ENCODE measurements at places on chromosomes 4 and X.

DNA sequence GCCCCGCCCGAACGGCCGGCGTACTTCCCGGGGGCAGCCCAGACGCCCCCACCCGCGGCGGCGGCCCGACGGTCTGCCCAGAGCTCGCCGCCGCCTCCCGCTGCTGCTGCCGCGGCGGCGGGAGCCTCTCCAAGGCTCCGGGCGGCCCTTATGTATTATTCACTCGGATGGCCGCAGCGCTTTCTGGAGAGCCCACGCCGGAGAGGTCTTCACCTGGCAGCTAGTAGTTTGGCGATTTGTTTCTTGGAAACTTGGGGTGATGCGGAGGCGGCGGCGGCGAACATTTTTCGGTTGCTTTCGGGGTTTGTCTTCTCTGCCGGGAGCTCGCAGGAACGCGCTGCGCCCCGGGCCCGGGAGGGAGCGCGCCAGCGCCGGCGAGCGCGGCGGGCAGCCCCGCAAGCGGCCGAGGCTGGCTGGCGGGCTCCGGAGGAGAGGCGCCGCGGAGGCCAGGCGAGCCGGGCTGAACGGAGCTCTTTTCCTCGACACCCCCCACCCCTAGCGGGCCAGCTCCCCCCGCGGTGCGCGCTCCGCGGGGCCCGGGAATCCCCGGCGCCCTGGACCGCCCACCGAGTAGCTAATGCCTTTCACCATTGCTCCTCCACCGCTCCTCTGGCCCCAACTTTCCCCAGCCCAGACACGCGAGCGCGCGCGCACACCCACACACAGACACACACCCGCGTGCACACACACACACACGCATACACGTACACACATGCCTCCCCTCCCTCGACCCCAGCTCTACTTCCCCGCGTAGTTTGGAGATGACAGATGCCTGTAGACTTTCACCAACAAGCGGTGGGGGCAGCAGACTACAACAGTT, 113.5 kb downstream of the DHX15 start:
- ATAC-seq = peak; percentile 49

DNA sequence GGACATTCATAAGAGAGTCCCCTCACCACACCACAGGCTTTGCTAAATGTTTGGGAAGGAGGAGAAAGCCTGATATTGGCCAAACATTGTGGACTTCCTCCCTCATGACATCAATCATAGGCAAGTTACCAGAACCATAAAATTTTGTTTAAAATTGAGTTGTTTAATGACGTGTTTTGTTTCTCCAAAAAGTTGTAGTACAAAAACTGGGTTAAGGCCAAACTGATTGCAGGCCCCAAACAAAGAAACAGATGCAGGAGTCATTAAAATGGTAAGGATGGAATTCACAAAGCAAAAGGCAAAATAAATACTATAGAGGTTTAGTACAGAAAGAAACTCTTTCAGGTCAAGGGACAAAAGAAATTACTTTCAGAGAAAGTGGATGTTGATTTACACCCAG, 3.9 kb upstream of the ODAM start:
- no peak for ATAC-seq

GRCh38 chr4:70589785-70590184, 2.3 kb upstream of the AMBN start:
- ATAC-seq = peak; percentile 92

- ATAC-seq = no peak
These were observed 101.1 kb downstream of the ENOX2 start for GRCh38 chrX:130801901-130802300.

DNA sequence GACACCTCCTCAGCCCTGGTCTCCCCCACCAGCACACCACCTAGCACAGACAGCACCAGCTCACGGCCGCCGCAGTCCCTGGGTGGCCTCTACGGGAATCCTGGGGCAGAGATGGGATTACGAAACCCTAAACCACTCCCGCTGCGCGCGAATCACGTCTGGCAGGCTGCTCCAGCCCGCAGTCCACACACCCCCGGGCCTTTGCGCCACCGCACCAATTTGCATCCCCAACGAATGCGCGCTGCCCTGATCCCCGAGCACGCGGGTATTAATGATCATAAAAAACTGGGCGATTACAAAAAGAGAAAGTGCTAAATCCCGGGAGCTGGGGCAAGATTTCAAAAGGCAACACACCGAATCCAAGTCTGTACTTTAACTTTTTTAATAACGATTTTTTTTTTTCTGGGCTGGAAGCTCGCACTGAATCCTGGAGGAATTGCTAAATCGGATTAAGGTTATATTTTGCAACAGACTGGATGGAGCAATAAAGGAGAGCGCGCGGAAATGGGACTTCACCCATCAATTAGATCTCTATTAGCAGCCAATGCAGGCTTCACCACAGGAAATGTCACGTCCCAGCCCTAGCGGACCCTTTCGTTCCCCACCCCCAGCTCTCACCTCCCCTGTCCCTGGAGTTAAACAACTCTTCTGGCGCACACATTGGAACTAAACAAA, 69.8 kb upstream of the TMEM33 start:
- no peak for ATAC-seq

DNA sequence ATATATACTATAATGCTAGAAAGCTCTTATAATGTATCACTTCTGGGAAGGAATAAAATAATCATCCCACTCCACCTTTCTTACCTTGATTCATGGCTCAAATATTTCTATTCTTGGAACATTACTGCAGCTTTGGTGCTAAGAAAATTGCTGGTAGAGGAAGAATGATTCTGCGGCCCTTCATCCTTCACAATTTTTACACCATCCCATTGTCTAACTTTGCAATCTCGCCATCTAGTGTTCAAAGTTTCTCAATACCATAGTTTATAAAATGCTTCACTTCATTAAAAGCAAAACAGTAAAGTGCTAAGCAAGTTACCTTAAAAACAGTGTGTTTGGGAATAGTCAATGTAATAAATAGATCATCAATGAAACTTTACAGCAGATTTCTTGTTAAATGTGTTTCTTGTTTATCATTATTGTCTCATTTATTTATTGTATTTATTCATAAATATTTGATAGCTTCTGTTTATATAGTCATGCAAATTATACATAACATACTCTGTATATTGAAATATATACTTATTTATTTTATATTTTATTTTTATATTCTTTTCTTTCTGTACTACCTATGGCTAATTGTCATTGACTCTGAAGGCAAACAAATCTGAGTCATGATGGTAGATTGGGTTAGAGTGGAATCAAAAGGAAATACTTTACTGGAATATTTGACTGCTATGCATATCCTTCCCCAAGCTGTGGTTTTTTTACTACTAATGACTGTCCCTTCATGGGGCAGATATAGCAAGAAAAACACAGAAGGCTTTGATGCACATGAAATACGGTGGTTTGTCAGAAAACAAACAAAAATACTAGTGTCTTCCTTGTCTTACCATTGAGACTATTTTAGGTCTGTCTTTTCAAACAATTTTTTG, 390.7 kb downstream of the MAPK10 start:
- no peak for ATAC-seq

DNA sequence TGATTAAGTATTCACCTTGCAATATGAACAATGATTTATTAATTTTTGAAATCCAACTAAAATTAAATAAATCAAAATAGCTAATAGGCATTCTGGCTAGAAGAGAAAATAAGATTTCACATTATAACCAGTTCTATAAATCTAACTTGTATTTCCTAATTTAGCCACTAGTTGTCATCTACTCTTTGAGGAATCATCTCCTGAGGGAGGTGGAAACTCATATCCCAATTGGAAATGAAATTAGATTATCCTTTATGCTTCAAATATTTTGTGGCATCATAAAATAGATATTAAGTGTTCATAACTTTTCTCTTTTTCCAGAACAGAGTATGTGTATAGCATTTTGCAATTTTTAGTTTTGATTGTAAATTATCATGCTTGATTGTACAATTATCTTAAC, 558.5 kb upstream of the DIAPH2 start:
- no peak for ATAC-seq

DNA sequence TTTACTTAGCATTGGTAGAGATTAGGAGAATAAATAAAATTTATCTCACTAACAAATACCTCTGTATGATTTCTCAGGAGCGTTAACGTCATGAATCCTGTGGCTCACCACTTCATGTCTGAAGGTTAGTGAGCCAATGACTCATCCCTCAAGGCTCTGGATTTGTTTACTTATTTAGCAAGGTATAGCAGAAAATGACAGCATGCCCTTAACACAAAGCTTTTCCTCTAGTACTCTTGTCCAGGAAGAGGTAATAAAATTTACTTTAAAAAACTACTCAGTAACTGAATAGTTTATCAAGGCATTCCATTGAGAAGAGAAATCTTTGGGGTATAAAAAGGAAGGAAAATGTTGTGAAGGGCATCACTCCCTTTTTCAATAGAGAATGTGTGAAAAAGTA, 823.8 kb downstream of the CCSER1 start:
- no peak for ATAC-seq

DNA sequence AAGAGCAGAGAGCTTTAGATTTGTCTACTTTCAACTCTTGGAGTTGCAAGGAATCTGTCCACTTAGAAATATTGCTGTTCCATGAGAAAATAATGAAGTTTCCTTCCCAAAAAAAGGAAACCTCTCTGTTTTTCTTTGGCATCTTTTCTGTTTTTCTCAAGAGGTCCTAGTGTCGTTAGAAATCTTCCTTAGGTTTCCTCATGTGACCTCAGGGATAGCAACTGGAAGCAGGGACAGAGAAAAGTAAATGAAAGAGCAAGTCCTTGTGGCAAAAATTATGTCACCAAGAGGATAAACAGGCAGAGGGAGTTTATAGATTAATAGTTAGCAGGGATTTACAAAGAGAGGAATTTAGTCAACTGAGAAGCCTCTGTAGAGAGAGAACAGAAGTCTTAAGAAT, 478.4 kb upstream of the ADGRL3 start:
- ATAC-seq = no peak

DNA sequence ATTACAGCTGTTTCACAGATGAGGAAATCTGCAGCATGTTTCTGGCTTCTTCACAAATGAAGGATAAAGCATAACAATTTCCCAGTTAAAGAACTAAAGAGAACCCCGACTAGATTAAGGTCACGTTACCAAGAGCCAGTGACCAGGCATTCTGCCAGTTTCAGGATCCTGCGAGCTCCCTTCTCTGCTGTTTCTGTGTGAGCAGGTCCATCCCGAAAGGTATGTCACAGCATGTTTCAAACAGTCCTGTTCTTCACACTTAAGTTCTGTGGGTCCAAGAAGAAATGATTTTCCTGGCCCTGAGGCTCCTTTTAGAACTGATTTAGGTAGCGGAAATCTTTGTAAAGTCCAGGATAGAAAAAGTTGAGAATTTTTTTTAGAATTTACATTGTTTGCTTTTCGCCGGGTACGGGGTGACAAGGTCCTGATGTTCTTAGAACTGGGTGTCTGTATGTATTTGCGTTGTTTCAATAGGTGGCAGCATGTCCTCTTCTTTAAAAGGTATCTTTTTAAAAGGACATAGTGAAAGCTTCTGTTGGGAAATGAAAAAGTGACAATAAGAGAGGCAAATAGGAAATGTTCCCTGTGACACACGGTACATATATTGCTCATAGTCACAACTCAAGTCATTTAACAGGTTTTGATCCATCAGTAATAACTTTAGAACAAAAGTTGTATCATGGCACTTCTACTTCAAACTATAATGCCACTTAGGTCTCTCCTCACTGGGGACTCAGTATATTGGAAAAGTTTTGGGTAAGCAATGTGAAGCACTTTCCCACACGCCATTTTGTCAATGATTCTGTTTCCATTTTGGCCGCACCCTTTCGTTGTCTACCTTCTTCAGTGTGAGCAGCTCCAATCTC, 18.4 kb downstream of the IL21 start:
- ATAC-seq = peak; percentile 41

- ATAC-seq = no peak
These were observed 19.9 kb downstream of the TACC3 start for GRCh38 chr4:1741208-1741607.

DNA sequence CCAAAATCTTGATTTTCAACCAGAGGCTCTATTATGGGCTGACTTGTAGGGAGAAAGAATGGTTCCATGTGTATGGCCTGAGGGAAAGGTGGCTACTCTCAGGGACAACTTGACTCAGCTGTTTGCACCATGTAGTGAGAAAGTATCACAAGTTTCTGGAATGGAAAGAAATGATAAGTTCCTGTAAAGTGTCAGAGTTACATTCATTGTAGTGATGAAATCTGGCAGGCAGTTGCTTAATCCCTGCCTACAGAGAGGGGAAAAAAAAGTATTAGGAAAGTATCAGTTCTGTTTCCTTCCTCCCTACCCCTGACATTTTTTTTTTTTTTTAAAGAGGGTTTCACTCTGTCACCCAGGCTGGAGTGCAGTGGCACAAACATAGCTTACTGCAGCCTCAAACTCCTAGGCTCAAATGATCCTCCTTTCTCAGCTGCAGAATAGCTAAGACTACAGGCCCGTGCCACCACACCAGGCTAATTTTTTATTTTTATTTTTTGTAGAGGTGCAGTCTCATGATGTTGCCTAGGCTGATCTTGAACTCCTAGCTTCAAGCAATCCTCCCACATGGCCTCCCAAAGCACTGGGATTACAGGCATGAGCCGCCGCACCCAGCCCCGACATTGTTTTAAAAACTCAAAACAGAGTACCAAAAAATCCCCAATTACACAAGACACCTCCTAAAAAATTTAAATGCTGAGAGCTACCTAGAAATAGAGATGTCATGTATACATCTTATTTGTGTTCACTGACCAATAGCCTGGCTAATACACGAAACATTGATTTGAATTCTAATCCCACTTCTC, 4.8 kb upstream of the FBXL5 start:
- no peak for ATAC-seq

DNA sequence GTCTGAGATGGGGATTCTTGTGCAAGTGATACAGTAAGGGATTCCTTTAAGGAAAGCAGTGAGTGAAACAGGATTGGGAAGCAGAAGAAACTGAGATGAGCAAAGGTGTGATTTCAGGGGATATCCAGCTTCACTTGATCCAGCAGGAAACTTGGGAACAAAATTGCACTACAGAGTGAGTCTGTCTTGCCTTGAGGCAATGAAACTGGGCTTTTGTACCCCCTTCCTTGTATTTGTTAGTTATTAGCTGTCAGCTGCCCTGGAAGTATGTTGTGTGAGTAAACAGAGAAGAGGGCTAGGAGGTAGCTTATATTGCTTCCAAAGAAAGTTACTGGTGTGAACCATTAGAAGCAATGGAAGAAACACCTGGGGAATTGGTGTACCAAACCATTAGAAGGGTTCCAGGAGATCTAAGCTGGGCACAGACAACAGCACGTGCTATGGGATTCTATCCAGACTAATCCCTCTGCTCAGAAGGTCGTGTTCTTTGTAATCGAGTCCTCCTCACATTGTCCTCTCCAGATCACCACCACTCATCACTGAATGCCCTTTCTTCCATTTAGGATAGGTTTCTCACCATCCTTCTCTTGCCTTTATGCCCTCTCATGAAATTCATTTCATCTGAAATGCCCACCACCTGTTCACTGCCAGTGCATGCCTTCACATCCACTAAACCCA, 76.0 kb downstream of the PDLIM5 start:
- no peak for ATAC-seq

- no peak for ATAC-seq
These were observed 685 bp upstream of the NDNF start for GRCh38 chr4:121073004-121073435.
